ENCODE measurements at places on chromosomes 6 and 20. TPM values are rescaled to one million over a fixed set of nuclear protein-coding genes. Genes with fewer than 3 reads are reported as not detected.
A peak's percentile ranks its signal among the peaks of the same experiment; 100 is the strongest.

The VARS1 gene
- 35.5 TPM for total RNA-seq

GRCh38 chr6:113450061-113450465, 407.1 kb upstream of the MARCKS start:
- DNase-seq = no peak

- DNase-seq = no peak
Observed at GRCh38 chr6:142705054-142705453, 239.9 kb downstream of the HIVEP2 start.

- no peak for DNase-seq
Observed at GRCh38 chr6:143040018-143040417, 20.7 kb upstream of the AIG1 start.

GRCh38 chr6:136641166-136641565, 90.9 kb upstream of the MAP7 start:
- DNase-seq = no peak

- no peak for DNase-seq
Observed at GRCh38 chr6:69735027-69735426, 61.8 kb downstream of the LMBRD1 start.

- DNase-seq = no peak
Observed at GRCh38 chr6:49540614-49541013, 9.9 kb upstream of the C6orf141 start.

DNA sequence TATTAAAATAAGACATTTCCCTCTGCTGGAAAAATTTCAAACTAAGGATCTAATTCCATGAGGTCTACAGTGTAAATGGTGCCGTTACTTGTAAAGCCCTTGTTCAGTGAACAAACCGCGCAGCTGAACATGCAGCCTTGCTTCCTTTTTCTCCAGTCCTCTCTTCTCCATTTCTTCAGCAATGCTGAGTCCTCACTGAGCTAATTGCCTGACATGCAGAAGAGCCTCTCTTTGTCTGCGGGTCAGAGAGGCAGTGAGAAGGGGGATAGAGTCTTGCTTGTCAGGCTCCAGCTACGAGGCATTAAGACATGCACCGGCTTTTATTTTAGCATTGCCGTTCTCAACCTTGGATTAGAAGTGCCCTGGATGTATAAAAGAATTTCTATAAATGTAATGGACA, 25.7 kb downstream of the ZDHHC14 start:
- no peak for DNase-seq

The EMILIN3 gene
- 0.13 TPM for total RNA-seq

The AVP gene
- total RNA-seq = not detected

- no peak for DNase-seq
Observed at GRCh38 chr6:129133770-129134192, 250.8 kb downstream of the LAMA2 start.

DNA sequence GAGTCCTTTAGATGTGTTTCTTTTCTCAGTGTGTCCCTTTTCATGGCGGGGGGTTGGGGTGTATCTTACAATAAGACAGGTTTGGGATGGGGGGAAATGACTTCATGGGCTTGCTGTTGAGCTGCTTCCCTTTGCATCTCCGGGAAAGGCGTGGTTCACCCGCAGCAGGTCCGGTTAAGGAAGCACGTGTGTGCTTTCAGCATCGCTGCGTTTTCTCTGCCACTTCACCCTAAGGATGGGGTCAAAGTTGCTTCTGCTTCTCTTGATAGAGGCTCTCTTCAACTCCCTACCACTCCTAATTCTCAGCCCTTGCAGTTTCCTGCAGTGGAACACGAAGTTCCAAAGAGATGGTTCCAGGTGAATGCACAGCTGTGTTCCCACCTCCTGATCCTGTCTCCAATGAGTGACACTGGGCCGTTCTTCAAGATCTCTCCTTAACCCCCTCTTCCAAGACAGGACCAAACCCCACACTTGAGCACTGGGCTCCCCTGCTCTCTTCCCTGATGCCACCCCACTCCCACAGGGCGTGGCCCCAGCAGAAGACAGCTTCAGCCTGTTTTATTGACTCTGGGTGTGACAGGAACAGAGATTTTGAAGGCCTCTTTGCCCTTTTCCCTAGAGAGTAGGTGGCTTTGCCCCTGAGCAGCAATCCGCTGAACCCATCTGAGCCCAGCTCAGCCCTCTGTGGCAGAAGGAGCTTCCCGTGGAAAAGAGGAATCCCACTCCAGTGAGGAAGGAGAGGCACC, 85.2 kb downstream of the PLEKHG1 start:
- DNase-seq = no peak

DNA sequence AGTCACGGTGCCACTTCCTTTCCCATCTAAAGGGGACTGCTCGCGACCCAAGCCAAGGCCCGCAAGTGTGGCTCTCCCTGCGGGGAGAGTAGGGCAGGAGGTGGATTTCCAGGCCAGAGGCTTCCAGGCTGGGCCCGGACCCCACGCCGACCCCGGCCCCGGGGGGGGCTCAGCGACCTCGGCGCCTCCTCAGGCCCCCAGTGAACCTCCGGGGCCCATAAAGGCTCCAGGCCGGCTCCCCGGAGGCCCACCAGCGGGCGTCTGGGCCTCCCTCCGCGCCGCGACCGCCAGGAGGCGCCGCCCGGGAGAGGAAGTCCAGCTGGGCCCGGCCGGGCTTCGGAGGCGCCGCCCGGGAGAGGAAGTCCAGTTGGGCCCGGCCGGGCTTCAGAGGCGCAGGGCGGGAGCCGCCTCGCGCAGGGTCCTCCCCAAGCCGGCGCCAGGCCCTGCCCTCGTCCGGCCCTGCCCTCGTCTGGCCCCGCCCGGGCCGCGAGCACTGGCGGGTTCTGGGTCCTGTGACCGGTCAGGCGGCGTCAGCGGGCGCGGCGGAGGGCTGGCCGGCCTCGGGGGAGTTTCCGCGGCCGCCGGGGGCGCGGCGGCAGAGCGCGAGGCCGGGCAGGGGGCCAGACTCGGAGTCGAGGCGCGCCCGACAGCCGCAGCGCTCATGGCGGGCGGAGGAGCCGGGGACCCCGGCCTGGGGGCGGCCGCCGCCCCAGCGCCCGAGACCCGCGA, at the start of gene RAB32:
RAB32 (plus strand) TSS at position 623 of the 729 bp plus-strand sequence; CDS start at position 662, 39 bp downstream.
- peak; percentile 64 for DNase-seq

GRCh38 chr6:22020299-22021003, 276.4 kb downstream of the PRL start:
- no peak for DNase-seq

GRCh38 chr6:161254126-161254463, 19.8 kb downstream of the AGPAT4 start:
- no peak for DNase-seq

DNA sequence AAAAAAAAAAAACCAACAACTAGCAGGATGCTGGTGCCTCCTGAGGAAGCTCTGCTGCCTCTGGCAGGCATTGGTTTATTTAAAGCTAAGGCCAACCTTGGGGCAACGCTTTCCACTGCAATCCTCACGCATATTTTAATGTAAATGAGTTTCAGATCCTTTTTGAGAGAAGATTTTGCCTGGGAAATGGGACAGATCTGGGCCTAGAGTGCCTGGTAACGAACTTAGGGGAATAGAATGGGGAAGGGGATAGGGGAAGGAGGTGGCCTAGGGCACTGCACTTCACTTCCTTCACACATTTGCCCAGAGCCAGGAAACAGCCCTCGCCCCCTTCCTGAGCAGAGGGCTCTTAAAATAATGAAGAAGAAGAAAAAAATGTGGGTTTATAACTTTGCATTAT, 132.7 kb upstream of the TMEM170B start:
- no peak for DNase-seq

DNA sequence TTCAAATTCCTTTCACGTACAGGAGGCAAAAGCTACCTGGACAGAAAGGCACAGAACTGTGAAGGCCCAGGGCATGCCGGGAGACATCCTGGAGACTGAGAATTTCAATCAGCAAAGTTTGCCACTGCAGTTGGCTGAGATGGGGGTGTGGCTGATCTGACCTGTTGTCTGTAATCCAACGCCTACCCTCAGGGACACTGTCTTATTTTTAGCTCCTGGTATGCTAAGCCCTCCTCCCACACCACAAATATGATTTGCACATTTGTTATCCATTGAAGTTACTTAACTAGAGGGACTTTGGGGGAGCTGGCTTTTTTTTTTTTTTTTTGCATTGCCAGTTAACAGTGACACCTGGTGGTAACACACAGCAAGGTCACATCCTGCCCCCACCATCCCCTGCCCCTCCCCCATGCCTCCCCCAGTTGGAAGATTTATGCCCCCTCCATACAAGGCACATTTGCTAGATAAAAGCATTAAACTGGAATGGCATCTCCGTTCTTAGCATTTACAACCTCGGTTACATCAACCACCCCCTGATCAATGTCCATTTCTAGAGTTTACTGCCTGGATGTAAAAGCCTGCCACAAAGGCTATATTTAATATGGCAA, 40.4 kb downstream of the TTI1 start:
- DNase-seq = no peak

DNA sequence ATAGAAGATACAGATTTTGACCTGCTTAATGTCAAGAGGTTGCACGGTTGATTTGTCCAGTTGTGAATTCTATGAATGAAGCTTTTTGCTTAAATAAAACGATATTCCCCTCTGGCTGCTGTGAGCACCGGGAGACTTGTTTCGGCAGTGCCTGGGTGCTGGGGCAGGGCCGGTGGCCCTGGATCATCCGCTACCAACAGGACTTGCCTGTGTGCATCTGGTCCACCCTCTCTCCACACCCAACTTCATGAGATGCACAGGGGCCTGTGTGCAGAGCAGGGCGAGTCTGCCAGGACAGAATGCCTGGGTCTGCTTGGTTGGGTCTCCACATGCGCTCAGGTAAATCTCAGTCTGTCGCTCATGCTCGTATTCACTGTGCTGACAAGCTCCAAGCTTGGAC, 65.5 kb downstream of the TSHZ2 start:
- no peak for DNase-seq

- no peak for DNase-seq
Observed at GRCh38 chr20:20079102-20079784, 26.9 kb downstream of the CFAP61 start.

DNA sequence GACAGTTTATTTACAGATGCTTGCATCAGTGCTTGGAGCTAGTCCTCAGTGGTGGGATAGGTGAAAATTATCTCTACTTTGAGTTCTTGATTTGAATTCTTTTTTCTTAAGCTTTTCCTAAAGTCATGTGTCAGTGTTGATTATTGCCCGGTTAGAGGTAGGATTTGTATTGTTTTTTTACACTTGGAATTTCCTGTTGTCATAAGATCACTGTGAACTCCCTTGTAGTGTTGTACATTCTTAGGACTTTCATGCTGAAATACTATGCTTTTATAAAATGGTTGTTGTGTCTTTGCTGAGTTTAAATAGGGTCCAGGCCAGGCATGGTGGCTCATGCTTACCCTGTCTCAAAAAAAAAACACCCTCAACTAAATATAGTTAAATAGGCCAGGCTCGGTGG, 20.3 kb downstream of the ASXL1 start:
- DNase-seq = no peak

The SLCO4A1 gene
- total RNA-seq = 67.4 TPM

DNA sequence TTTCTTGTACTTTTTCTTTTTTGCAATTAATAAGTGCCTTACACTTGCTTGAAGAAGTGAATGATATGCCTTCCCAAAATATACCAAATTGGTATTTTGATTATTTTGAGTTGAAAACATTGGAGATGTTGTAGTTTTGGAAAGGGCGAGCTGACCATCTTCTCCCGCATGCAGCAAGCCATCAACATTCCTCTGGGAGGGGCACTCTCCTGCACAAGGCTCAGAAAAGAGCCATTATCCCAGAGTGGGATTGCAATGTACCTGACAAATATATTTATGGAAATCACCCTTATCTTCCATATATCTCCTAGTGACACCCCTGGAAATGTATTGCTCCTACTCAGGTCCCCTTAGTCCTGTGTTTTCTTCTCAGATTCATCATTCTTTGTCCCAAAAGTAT, 22.8 kb upstream of the PNRC1 start:
- DNase-seq = no peak

DNA sequence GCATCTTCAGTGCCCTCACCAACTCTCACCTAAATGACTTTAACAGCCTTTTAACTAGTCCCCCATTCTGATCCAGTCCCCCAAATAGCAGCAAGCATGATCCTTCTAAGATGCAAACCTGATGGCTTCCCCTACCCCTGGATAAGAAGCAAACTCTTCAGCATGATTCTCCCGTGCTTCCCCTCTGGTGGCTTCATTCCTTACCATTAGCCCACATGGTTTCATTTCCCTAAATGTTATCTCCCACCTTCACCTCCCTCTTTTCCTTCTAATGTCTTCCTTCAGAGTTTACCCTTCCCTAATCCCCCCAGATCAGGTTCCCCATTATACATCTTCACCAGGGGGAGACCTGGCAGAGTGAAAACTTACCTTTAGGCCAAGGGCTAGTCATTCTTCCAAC, 4.0 kb upstream of the RAB5IF start:
- DNase-seq = no peak

DNA sequence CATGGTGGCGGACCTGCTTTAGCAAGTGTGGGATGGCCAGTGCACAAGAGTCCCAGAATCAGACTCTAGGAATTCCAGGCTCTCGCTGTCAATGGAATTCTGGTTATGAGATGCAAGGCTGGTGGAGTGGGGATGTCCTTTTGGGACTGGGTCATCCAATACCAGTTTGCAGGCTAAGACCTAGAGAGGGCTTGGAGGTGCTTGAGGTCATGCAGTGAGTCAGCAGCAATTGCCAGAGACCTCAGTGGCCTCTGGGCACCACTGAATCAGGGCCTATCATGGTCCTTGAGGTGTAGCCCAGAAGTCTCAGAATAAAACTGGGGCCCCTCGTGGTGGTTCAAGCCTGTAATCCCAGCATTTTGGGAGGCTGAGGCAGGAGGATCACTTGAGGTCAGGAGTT, 1.4 kb upstream of the SCRT2 start:
- DNase-seq = no peak

- no peak for DNase-seq
Observed at GRCh38 chr6:53139841-53140413, 8.7 kb downstream of the GCM1 start.

DNA sequence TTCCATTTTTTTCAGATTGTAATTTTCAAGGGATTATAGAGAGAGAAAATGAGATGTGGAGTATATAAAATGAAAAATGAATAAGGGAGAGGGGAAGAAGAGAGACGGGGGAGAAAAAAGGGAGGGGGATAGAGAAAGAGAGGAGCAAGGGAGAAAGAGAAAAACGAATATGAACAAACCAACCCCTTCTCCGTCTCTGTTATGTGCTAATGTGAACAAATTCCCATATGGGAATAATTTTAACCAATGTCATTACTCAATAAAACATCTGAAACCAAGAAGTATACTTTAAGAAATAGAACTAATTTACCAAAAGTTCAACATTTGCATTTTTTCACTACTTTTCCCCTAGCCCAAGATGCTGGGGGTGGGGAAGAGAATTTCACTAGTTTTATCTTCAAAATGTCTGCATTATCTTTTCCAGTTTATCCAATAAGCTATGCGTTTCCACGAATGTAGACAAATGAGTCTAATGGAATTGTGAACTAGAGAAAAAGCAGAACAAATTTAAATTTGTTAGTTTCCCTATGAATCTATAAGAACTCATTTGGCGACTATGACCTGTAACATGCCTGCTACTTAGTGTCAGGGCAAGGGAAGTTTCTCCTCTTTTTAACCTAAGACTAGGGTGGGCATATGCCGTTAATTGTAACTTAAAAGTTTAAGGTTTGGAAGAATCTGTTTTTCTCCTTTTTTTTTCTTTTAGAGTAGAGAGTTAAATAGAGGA, 286.3 kb downstream of the BTBD9 start:
- DNase-seq = no peak
